ENCODE measurements at places on chromosomes 6 and 20.

DNA sequence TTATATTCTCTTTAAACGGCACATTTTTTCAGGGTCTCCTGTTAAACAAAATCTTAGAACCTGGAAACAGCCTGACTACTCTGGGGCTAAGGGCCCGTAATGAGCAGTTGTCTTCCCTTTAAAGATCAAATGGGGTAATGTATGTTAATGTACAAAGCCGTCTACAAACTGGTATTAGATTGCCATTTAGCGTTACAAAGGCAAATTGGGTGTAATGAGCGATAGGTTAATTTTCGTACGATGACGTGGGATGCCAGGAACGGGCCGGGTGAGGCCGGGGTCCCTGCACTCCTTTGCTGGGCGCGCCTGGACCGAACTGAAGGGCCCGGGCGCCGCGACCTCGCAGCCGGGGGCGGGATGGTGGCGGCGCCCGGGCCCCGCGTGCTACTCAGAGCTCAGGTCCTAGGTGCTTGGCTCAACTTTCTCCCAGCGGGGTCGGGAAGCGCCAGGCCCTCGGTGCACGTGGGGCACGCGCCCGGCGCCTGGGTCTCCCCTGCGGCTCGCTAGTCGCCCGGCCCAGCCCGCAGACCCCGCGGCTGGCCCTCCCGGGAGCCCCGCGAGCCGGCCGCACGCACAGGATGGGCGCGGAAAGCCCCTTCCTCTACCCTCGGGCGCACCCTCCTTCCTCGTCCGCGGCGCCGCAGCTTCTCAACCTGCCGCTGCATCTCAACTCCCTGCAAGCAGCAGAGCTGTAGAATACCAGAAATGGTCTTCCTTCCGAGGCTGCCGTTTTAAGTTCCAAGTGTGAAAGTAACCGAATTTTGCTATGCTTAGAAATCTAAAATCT, 5.9 kb downstream of the NKX2-4 start:
- DNase-seq = no peak

DNA sequence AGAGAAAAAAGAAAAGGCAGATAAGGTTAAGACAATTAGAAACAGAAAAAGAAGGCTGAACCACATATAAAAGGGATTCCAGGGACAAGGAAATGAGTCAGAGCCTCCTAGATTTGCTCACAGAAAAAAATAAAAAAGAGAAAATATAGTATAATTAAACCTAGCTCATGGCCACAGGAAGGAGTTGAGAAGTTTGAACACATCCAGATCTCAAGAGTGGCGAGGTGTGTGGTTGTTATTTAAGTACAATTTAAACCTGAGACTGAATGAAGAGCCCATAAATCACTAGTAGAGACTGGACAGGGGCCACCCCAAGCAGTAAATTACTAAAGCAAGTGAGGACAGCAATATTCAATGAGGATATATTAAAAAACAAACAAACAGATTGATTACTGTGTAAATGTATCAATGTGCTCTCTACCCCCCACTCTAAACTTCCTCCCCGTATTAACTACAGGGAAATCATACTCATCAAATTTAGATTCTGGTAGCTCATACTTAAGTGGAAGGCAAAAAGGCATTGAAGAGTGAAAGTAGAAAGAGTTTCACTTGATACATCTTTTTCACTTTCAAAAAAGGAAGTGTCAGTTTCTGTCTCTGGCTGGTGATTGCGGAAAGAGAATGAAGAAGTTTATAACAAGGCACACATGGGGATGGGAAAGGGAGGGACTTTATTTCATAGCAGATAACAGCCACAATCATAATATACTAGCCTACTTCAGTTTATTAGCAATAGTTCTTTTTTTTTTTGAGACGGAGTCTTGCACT, 49.3 kb upstream of the SCAF8 start:
- no peak for DNase-seq

- DNase-seq = no peak
These were observed 323.9 kb downstream of the LAMA2 start for GRCh38 chr6:129206821-129207220.

- no peak for DNase-seq
These were observed 5.5 kb upstream of the JAG1 start for GRCh38 chr20:10679269-10679668.

DNA sequence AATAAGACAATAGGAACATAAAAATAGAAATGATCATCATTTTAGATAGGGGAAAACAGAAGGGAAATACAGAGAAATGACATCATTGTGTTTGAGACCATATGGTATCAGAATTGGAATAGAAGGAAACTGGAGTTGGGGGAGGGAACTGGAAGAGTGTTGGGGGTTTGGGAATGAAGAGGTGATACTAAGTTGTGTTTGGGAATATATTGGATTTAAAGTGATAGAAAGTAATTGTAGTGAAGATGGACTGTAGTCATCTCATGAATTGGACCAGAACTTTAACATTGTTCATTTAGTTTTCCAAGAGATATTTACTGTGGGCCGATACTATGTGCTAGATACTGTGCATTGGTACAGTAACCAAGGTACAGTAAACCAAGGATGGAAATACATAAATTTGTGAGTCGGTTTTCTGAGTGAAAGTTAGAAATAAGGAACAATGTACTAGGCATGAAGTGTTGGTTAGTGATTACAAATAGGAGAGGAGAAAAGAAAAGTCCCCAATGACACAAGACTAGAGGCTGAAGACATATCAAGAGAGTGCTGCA, 32.3 kb downstream of the KCNQ5 start:
- DNase-seq = no peak

DNA sequence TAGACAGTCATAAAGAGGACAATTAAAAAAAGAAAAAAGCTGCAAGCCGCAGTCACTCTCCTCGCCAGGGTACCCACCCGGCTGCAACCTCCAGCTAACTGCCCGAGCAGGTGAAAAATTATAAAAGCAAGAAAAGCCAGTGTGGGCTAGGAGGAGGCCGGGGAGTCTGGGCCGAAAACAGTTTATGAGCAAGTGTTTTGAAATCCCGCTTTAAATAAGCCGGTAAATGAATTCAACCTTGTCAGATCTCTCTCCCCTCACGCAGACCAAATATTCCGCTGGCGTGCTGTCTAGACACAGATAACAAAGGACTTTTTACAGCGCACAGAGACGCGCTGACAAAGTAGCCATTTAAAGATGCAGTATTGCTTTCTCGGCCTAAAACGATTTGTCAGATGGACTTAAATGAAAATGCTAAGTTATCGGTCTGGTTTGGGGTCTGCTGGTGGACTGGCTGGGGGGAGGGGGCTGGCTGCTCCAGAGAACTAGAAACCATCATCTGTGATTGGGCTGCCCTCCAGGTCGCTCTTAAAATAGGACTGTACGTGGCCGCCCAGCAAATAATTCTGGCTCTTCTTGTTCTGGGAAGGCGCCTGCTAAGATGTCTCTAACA, 24.6 kb downstream of the PMEPA1 start:
- DNase-seq = no peak

GRCh38 chr20:32526125-32526524, 59.0 kb downstream of the NOL4L start:
- DNase-seq = no peak

DNA sequence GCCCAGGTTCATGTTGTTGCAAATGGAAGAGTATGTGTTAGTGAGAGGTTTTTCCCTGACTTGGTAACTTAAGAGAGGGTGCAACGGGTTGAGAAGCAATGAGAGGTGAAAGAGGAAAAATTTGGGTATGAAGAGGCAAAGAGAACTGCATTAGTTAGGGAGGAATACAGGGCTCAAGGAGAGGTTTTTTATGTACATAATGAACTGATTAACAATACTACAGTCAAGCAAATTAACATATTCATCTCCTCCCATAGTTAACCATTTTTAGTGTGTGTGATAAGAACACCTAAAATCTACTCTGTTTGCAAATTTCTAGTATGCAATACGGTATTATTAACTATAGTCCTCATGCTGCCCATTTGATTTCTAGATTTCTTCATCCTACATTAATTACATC, 79.5 kb upstream of the HTR1E start:
- no peak for DNase-seq

- DNase-seq = no peak
These were observed 46.9 kb upstream of the SCML4 start for GRCh38 chr6:107871016-107871415.

DNA sequence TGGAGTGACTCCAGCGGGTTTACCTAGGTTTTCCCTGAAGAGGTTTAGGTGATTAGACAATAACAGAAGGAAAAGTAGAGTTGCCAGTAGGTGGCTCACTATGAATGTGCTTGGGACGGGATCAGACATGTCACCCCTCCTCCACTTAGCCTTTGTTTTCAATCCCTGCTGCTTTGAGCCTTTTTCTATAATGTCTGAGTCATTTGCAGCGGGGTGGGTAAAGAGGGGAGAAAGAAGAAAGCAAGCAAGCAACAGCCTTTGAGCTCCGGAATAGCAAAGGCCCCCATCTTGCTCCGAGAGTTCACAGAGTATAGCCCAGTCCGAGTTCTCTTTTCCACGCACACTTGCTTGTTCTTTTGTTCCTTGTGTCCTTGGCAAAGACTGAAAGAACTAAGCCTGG, 129.1 kb downstream of the PACRG start:
- no peak for DNase-seq

All from suprapubic skin (tissue), 4 donors.